Activated naive CD4-positive, alpha-beta T cell treated with anti-CD3 and anti-CD28 coated beads, Interleukin-2, amount 50 U/mL, for 72 hours (primary cell): ENCODE measurements at places on chromosomes 13 and 19.
A peak's percentile ranks its signal among the peaks of the same experiment; 100 is the strongest.

GRCh38 chr19:10183926-10184325 is 10.8 kb downstream of the DNMT1 start:
- DNase-seq, result no peak

GRCh38 chr19:44955505-44956439 is 592 bp downstream of the CLPTM1 start:
- no peak for DNase-seq

GRCh38 chr19:17606590-17607185 is 51.2 kb downstream of the COLGALT1 start:
- no peak for DNase-seq

DNA sequence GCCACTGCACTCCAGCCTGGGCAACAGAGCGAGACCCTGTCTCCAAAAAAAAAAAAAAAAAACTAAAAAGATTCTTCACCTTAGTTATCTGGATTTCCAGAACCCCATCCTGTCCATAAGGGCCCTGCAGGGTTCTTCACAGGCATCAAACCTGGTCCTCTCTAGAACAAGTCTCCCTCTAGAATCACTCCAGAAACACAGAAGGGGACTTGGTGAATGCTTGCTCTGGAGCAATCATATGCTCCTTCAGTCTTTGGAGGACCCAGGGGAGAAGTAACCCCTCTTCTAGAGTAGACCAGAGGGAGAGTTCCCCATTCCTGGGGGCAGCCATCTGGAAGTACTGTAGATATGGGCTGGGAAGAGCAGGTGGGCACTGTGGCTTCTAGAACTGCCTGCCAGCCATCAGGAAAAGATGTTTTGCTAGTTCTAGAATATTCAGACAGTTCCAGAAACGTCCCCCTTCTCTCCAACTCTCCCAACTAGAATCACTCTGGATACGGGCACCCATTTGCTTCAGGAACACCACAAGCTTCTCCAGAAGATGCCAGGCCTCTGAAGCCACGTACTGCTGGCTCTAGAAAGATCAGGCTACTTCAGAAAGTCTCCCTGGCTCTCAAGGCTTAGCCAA is 2.8 kb downstream of the FUT1 start:
- no peak for DNase-seq

- no peak for DNase-seq
Measured at GRCh38 chr13:37788346-37788745, 81.2 kb downstream of the TRPC4 start.

GRCh38 chr13:28576067-28576466 is 81.1 kb upstream of the FLT1 start:
- no peak for DNase-seq

DNA sequence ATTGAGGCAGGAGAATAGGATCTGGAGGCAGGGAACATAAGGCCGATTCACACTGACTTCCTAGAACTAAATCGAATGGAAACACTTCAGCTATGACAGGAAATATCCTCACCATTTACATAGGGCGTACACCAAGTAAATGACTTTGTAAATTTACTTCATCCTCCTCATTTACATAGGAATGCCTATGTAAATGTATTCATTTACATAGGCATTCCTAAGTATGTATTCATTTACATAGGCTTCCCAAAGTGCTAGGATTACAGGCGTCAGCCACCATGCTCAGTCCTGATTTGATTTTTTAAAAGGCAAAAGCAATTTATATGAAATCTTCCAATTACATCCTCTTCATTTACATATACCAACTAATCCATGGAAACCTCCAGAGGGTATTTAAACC is 133.1 kb upstream of the RFC3 start:
- DNase-seq, result no peak

DNA sequence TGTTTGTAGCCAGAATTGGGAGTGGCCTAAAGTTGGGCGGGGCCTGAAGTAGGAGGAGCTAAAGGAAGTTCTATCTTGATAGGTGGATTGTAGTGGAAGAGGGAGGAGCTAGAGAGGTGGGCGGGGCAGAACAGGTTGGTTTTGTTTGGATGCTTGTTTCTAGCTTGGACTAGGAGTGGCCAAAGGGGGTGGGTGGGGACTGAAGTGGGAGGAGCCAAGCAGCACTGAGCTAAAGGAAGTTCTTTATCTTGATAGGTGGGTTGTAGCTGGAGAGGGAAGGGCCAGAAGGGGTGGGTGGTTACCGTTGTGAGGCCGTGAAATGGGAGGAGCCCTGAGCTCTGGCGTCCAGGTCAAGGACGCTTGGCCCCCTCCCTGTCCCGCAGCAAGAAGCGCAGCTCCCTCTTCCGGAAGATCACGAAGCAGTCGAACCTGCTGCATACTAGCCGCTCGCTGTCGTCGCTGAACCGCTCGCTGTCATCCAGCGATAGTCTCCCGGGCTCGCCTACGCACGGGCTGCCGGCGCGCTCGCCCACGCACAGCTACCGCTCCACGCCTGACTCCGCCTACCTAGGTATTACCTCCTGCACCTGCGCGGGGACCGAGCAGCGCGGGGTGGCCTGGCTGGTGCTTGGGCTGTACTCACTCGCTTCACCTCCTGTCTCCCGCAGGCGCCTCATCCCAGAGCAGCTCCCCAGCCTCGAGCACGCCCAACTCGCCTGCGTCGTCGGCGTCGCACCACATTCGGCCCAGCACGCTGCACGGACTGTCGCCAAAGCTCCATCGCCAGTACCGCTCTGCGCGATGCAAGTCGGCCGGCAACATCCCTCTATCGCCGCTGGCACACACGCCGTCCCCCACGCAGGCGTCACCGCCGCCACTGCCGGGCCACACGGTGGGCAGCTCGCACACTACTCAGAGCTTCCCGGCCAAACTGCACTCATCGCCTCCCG is 8.0 kb downstream of the DNASE2 start:
- DNase-seq, result no peak

GRCh38 chr13:44921246-44921877 is 67.9 kb downstream of the NUFIP1 start:
- DNase-seq, result no peak

- no peak for DNase-seq
Measured at GRCh38 chr13:112821340-112822055, 131.7 kb downstream of the ATP11A start.

GRCh38 chr13:76790526-76790925 is 95.7 kb downstream of the KCTD12 start:
- DNase-seq, result no peak

DNA sequence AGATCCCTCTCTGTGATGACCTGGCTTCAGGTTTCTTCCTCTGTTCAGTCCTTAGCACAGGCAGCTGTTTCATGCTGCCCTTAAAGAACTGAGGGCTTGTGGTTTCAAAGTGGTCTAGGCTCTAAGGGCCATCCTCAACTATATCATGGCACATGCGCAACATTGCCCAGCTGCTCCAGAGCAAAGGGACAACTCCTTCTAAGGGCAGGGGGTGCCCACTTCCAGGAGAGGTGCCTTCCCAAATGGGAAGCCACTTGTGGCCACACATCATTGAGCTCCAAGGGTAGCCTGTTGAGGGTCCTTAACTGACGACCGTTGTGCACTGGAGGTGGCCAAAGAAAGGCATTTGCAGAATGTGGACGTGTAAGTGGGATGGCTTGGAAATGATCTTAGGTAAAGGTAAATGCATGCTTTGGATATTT is 7.3 kb downstream of the GPR183 start:
- no peak for DNase-seq

DNA sequence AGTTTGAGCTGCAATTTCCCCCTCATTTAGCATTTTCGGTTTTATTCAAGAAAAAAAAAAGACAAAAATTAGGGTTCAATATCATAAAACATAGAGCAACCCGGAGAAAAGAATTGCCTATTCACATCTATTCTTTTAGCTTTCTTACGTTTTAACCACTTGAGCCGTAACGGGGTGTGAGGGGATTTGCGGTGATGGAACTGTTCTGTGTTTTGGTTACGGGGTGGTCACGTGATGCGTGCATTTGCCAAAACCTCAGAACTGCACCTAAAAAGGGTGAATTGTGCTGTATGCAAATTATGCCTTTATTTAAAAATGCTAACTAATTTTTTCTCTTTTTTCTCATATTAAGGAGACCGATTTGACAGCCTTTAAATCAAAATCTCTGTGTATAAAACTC is 22.1 kb downstream of the CLEC11A start:
- DNase-seq, result no peak

DNA sequence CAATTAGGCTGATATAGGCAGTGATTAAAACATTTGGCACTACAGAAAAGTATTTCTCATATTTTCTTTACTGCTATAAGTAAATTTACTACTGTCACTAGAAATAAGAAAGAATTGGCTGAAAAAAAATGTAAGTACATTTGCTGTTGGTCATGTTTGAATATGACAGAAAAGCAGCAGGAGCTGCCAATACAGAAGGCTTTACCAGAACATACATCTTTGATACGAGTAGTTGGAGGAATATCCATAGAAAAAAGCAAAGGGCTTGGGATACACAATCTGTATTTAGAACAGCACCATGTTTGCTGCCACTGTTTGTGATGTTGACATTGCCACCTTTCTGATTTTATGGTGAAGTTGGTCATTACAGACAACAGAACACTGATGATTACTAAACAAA is 21.6 kb downstream of the PCDH9 start:
- no peak for DNase-seq

DNA sequence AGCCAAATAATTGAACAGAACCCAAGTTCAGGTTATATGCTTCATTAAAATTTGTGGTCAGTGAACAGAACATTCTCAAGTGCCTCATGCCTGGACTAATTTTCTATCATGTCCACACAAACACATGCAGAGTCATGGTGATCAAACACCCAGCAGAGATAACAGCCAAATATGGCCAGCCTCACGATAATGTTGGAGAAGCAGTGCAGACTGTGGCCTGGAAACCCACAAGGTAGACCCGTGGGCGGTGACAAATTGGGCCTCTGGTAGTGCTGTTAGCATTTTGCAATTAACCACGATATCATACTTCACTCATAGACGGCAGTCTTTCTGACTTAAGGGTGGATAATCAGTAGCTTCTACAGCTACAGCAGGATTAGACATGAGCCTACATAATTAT is 35.0 kb upstream of the VWA8 start:
- DNase-seq, result peak; percentile 6

GRCh38 chr13:39326469-39327171 is 276.4 kb downstream of the LHFPL6 start:
- no peak for DNase-seq

DNA sequence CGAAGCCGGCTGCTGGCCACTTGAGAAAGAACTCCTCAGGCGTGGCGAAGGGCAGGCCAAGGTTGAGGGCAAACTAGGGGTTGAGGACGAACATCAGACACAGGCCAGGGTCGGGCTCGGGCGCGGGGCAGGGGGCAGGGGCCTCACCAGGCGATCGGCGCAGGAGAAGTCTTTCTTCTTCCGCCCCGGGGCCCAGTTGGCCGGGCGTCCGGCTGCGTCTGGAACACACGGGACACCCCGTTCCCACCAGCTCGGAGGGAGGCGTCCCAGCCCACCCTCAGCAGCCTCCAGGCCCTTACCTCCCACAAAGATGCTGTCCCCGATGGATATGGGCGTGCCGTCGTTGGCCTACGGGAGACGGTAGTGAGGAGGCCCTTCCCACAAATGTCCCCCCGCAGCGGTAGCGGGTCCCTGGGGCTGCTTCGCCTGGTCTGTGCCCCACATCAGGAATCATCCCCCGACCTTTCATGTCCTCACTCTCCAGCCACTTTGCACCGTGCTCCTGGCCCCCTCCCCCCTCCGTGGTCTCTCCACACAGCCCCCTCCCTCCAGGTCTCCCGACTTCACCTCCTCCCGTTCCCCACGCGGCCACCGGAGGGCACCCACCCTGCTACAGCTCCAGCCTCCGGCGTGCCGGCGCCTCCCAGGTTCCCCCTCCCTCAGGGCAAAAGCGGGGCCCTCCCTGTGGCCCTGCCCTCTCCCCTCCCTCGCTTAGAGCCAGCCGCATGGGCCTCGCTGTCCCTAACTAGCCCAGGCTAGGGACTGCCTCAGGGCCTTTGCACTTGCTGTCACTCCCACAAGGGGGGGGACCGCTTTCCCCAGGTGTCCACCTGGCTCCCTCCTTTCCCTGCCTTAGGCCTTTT is 4.8 kb downstream of the PNKP start:
- no peak for DNase-seq

DNA sequence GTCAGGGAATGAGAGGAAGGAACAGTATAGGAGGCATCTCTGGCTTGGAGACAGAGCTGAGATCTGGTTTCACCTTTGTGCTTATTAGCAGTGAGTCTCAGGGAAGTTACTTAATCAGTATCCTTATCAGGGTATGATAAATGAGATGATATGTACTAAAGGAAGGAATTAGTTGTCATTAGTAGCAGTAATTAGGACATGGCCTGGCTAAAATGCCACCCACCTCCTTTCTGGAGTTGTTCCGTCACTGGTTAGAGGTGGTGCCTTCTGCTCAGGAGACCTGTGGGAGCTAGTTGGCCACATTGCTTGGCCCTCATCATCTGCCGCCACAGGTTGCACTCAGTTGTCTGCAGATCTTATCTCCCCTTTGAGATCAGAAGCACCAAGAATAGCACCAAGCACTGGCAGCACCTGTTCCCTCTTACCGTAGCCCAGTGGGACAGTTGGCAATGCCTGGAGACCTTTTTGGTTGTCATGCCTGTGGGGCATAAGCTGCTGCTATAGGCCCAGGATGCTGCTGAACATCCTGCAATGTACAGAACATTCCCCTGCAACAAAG is 4.7 kb downstream of the GPATCH1 start:
- no peak for DNase-seq

DNA sequence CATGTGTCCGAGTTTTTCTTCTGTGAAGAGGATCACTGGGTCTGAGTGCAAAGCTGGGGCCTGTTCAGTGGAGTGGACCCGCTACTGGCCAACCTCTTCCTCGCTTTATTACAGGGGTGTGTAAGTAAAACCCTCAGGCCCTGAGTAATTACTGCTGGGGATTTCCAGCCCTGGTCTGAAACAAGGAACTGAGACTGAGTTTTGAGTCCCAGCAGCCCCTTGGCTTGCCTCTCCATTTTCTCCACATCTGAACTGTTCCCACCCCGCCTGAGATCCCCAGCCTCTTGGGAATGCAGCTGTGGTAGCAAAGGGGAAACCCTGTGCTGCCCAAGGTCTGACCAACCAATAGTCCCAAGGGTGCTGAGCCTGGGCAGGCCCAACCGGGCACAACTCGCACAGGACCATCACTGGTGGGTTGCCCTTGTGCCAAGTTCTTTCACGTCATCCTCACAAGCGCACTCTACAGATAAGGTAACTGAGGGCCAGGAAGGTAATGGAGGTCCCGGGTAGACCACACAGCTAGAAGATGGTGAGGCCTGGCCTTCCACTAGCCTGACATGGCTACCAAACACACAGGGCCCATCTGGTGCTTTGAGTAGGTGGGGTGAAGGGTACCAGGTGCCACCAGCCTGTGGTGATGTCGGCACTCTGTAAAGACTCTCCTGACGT is 13.7 kb upstream of the SLC35E1 start:
- DNase-seq, result peak; percentile 79

GRCh38 chr13:46113596-46113995 is 8.8 kb upstream of the CPB2 start:
- no peak for DNase-seq

- no peak for DNase-seq
Measured at GRCh38 chr13:72983085-72983768, 75.6 kb upstream of the KLF5 start.

GRCh38 chr13:75373988-75374387 is 108.0 kb downstream of the TBC1D4 start:
- DNase-seq, result no peak
